SJCRH30 (cell line): ENCODE measurements at places on chromosomes 7 and 10.

DNA sequence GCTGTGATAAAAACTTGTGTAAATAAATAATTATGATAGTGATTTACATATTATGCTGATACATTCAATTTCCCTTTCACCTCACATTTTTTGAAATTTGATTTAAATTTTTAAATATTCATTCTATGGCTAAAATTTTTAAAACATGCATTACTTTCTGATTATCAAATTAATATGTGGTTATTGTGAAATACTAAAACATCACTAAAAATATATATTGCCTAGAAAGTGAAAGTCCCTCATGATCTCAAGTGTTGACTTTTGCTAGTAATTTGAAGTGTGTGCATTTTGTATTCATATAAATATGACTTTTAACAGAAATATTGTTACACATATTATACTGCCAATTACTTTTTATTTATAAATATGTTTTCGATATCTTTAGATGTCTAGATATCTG is 3.1 kb downstream of the LRRC72 start:
- no peaks in the 10 kb centered on the region for H3K36me3 ChIP-seq
- peaks cover 30% of the 10 kb centered on the region for H3K4me1 ChIP-seq
- no peak overlapping the region for H3K27ac ChIP-seq
- no peaks in the 10 kb centered on the region for H3K27me3 ChIP-seq
- no peak for DNase-seq

GRCh38 chr10:63707254-63707910 is 186.2 kb downstream of the REEP3 start:
- DNase-seq = no peak
- no peaks in the 10 kb centered on the region for H3K36me3 ChIP-seq
- no peak overlapping the region for H3K27ac ChIP-seq

GRCh38 chr7:80896906-80897598 is 21.8 kb downstream of the SEMA3C start:
- peaks cover 13% of the 10 kb centered on the region for H3K36me3 ChIP-seq
- H3K4me1 ChIP-seq = peaks cover 25% of the 10 kb centered on the region
- H3K27ac ChIP-seq = no peak overlapping the region
- no peak overlapping the region for H3K4me3 ChIP-seq
- H3K27me3 ChIP-seq = no peaks in the 10 kb centered on the region
- peak; percentile 12 for DNase-seq

GRCh38 chr7:40329601-40330153 is 194.9 kb downstream of the SUGCT start:
- H3K27ac ChIP-seq = no peak overlapping the region
- H3K36me3 ChIP-seq = no peaks in the 10 kb centered on the region
- no peaks in the 10 kb centered on the region for H3K27me3 ChIP-seq
- H3K4me3 ChIP-seq = no peak overlapping the region

DNA sequence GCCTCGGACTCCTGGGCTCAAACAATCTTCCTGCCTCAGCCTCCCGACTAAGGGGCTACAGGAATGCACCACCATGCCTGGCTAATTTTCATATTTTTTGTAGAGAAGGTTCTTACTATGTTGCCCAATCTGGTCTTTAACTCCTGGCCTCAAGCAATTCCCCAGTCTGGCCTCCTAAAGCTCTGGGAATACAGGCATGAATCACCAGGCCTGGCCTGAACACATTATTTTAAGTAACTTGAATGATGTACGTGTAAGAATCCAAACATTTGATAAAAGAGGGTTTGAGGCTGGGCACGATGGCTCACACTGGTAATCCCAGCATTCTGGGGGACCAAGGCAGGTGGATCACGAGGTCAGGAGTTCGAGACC is 13.0 kb upstream of the BAMBI start:
- no peaks in the 10 kb centered on the region for H3K36me3 ChIP-seq
- 0 out of 2 replicates have a peak, but pooled peaks cover 3% of the 10 kb centered on the region for H3K4me1 ChIP-seq
- H3K4me3 ChIP-seq = no peak overlapping the region
- no peak for DNase-seq
- no peaks in the 10 kb centered on the region; the same call in none of the 2 replicates for H3K27me3 ChIP-seq
- H3K27ac ChIP-seq = no peak overlapping the region

- peaks cover 2% of the 10 kb centered on the region; the same call in 1 of the 2 replicates for H3K27me3 ChIP-seq
- no peaks in the 10 kb centered on the region for H3K36me3 ChIP-seq
- H3K27ac ChIP-seq = no peak overlapping the region
- no peak overlapping the region for H3K4me3 ChIP-seq
- H3K4me1 ChIP-seq = no peaks in the 10 kb centered on the region
Observed at GRCh38 chr7:88344956-88345832, 38.5 kb upstream of the STEAP4 start.

DNA sequence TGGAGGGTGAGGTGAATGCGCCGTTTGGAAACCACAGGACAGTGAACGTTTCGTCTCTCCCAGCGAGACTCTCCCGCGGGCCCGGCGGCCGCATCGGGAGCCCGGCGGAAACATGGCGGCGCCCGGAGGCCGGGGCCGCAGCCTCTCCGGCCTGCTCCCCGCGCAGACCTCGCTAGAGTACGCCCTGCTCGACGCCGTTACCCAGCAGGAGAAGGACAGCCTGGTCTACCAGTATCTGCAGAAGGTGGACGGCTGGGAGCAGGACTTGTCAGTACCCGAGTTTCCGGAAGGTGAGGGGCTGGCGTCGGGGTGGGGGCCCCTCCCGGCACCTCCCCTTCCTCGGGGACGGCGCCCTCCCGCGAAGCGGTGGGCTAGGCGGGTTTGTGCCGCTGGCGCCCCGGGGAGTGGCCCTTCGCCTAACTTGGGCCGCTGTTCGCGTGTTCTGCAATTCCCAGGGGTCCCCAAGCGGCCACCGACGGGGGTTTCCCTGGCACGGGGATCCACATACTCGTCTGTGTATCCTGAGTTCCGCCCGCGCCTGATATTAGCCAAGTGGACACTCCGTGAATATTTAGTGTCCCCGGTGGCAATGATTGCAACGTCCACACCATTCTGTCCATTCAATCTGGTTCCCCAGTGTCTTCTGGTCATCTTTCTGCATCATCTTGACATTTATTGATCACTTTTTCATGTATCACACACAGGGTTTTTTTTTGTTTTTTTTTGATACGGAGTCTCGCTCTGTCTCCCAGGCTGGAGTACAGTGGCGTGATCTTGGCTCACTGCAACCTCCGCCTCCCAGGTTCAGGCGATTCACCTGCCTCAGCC is 514 bp downstream of the NHLRC2 start:
- DNase-seq = peak; percentile 71
- H3K27ac ChIP-seq = peak overlapping the region; percentile 95
- H3K36me3 ChIP-seq = peaks cover 17% of the 10 kb centered on the region
- no peaks in the 10 kb centered on the region for H3K27me3 ChIP-seq
- H3K4me1 ChIP-seq = peaks cover 6% of the 10 kb centered on the region; the same call in 1 of the 2 replicates

DNA sequence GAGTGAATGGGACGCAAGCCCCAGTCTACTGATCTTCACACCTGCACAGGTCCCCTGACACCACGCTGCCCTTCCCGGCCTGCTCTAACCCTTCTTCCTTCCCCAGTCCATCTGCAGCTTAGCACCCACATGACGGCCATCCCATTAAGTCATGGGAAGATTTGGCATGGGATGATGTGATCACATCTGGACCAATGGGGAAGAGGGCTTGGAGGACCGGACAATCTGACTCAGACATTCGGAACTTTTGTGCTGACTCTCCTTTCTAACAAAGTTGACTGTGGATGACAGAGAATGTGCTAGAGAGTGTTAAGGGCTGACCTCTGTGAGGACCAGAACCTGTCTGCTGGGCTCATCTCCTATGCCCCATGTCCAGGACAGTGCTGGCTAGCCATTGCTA is 15.6 kb downstream of the CXCL12 start:
- no peak for DNase-seq
- H3K27ac ChIP-seq = no peak overlapping the region
- H3K4me1 ChIP-seq = no peaks in the 10 kb centered on the region
- H3K36me3 ChIP-seq = no peaks in the 10 kb centered on the region
- no peak overlapping the region for H3K4me3 ChIP-seq
- no peaks in the 10 kb centered on the region for H3K27me3 ChIP-seq

- no peaks in the 10 kb centered on the region for H3K27me3 ChIP-seq
- H3K27ac ChIP-seq = peak overlapping the region; percentile 99
- peak overlapping the region; percentile 95 for H3K4me3 ChIP-seq
- no peaks in the 10 kb centered on the region; the same call in none of the 2 replicates for H3K36me3 ChIP-seq
- H3K4me1 ChIP-seq = peaks cover 19% of the 10 kb centered on the region
Observed at GRCh38 chr10:101060951-101061623, 702 bp upstream of the KAZALD1 start.

GRCh38 chr7:91248996-91249395 is 15.2 kb upstream of the FZD1 start:
- DNase-seq = no peak
- no peaks in the 10 kb centered on the region for H3K4me1 ChIP-seq
- H3K4me3 ChIP-seq = no peak overlapping the region
- H3K27ac ChIP-seq = no peak overlapping the region
- no peaks in the 10 kb centered on the region for H3K36me3 ChIP-seq

DNA sequence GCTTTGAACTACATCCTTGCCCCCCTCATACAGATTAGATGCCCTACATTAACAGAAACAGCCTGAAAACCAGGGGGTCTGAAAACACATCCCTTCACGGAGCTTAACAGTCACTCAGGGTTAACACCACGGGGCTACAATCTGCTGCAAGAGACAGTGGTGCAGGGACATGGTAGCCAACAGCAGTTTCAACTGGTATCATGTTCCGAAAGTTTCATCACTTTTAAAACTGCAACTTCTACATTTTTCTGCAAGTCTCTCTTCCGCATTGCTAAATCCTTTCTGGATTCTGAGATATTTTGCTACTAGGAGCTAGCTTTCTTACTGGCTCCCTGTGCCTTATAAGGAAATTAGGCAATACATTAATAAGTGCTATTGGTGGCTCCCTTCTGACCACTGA is 92.6 kb downstream of the JAZF1 start:
- no peak for DNase-seq
- no peak overlapping the region for H3K4me3 ChIP-seq
- no peak overlapping the region for H3K27ac ChIP-seq
- H3K4me1 ChIP-seq = peaks cover 11% of the 10 kb centered on the region

- H3K27me3 ChIP-seq = no peaks in the 10 kb centered on the region
- peaks cover 8% of the 10 kb centered on the region for H3K36me3 ChIP-seq
- DNase-seq = peak; percentile 81
Observed at GRCh38 chr7:116525913-116526861, 1.4 kb downstream of the CAV1 start.

- H3K4me3 ChIP-seq = no peak overlapping the region
- DNase-seq = no peak
- no peaks in the 10 kb centered on the region for H3K36me3 ChIP-seq
- H3K4me1 ChIP-seq = peaks cover 22% of the 10 kb centered on the region
- peak overlapping the region; percentile 59 for H3K27ac ChIP-seq
Observed at GRCh38 chr10:33137356-33138005, 179.5 kb upstream of the ITGB1 start.

GRCh38 chr10:128180843-128181242 is 54.6 kb upstream of the MKI67 start:
- DNase-seq = no peak
- no peaks in the 10 kb centered on the region for H3K27me3 ChIP-seq
- H3K27ac ChIP-seq = no peak overlapping the region
- no peak overlapping the region for H3K4me3 ChIP-seq

GRCh38 chr10:23326544-23327307 is 17.9 kb downstream of the C10orf67 start:
- no peaks in the 10 kb centered on the region for H3K36me3 ChIP-seq
- no peak overlapping the region for H3K4me3 ChIP-seq
- H3K27me3 ChIP-seq = no peaks in the 10 kb centered on the region
- H3K4me1 ChIP-seq = no peaks in the 10 kb centered on the region

GRCh38 chr10:100291356-100291755 is 4.9 kb upstream of the BLOC1S2 start:
- H3K4me3 ChIP-seq = no peak overlapping the region
- H3K27ac ChIP-seq = no peak overlapping the region
- no peak for DNase-seq
- 0 out of 2 replicates have a peak, but pooled peaks cover 3% of the 10 kb centered on the region for H3K4me1 ChIP-seq
- peaks cover 4% of the 10 kb centered on the region; the same call in 1 of the 2 replicates for H3K27me3 ChIP-seq

GRCh38 chr10:4617589-4617988 is 208.4 kb upstream of the AKR1E2 start:
- no peaks in the 10 kb centered on the region for H3K4me1 ChIP-seq
- H3K27me3 ChIP-seq = no peaks in the 10 kb centered on the region
- DNase-seq = no peak
- H3K4me3 ChIP-seq = no peak overlapping the region
- H3K27ac ChIP-seq = no peak overlapping the region

- H3K36me3 ChIP-seq = no peaks in the 10 kb centered on the region
- H3K4me3 ChIP-seq = no peak overlapping the region
- H3K4me1 ChIP-seq = no peaks in the 10 kb centered on the region
Observed at GRCh38 chr10:43036481-43037428, 40.1 kb upstream of the RET start.

DNA sequence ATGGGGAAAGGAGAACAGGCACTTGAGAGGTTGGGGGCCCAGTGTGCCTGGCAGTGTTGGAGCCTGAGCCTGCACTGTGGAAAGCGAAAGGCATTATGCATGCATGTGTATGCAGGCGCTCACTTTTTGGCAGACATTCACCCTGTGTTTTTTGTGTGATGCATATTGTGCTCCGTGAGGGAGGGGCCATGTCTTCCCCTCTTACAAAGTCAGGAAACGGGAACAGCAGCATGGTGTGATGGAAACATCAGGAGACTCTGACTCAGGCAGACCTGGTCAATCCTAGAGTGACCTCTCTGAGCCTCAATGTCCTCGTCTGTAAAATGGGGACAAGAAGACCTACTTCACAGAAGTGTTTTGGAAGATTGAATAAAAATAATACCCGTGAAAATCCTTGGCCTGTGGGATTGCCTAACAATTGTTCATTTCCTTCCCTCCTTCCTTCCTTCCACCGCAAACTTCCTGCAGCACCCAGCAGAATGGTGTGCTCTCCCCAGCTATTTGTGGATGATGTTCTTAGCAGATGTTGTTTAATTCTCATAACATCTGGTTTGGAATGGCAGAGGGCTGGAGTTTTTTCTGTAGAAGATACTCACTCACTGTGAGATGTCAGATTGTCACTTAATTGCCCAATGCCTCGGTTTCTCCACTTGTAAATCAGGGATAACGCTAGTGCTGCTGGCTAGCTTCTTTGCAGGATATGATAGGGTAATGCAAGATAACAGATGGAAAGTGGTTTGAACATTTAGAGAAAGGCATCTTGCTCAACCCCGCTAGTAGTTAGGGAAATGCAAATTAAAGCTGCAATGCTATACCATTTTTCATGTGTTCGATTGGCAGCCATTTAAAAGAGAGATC is 39.8 kb downstream of the CDH23 start:
- H3K4me1 ChIP-seq = no peaks in the 10 kb centered on the region
- no peaks in the 10 kb centered on the region for H3K27me3 ChIP-seq
- H3K36me3 ChIP-seq = no peaks in the 10 kb centered on the region
- no peak for DNase-seq
- H3K4me3 ChIP-seq = no peak overlapping the region

- no peaks in the 10 kb centered on the region for H3K27me3 ChIP-seq
- no peak overlapping the region for H3K4me3 ChIP-seq
- peaks cover 11% of the 10 kb centered on the region; the same call in 1 of the 2 replicates for H3K36me3 ChIP-seq
- peaks cover 3% of the 10 kb centered on the region; the same call in 1 of the 2 replicates for H3K4me1 ChIP-seq
- DNase-seq = no peak
Observed at GRCh38 chr7:90668992-90669391, 72.9 kb downstream of the CDK14 start.
